ENCODE measurements at places on chromosomes 4 and X.

DNA sequence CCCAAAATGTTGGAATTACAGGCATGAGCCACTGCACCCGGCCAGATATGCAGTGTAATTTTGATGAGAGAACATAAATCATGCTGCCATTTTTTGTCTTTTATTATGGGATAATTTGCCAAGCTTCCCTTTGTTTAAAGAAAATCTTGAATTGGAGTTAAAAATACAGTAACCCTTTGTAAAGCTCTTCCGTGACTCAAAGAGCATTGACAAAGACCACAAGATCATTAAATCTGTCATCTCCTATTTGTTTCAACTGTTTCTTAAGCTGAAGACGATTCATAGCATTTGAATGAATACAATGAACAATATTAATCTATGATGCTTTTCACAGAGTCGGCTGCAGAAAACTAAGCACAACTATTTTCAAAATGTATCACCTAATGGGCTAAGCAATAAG, 132.6 kb downstream of the ANAPC4 start:
- no peak for DNase-seq

DNA sequence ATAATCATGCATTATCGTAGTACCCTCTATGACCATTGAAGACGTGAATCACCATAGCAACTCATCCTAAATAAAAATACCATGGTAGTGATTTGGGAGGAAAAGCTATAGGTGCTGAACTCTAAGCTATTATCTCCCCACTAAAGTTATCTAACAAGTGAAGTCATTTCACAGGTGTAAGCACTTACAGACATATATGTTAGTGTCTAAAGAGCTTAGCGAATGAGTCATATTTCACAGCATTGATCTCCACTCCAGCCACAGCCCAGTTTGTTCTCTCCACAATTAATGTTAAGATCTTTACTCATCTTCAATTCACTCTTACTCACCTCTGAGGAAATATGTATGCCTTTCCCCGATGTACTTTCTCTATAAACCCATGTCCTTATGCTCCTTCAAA, 57.0 kb downstream of the DCAF8L1 start:
- DNase-seq, result no peak

GRCh38 chrX:118736394-118737010, 9.1 kb downstream of the IL13RA1 start:
- no peak for DNase-seq

- no peak for DNase-seq
These were observed 31.8 kb downstream of the PRRG1 start for GRCh38 chrX:37380924-37381323.

- DNase-seq, result no peak
These were observed 26.5 kb upstream of the JADE1 start for GRCh38 chr4:128782875-128783614.

DNA sequence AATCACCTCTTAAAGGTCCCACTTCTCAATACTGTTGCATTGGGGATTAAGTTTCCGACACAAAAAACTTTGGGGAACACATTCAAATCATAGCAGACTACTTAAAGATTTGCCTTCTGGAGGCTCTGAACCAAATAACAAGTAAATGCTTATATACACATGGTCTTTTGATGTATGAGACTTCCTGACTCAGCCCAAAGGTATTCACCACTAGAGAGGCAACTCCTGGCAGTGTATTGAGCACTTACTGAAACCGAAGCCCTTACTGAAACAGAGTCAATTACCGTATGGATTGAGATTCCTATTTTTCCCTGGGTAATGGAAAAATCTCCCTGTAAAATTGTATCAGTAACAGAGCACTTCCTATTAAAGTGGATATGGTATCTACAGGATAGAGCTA, 45.4 kb downstream of the ZCCHC13 start:
- no peak for DNase-seq

GRCh38 chr4:109414938-109415337, 18.7 kb upstream of the SEC24B start:
- DNase-seq, result no peak

DNA sequence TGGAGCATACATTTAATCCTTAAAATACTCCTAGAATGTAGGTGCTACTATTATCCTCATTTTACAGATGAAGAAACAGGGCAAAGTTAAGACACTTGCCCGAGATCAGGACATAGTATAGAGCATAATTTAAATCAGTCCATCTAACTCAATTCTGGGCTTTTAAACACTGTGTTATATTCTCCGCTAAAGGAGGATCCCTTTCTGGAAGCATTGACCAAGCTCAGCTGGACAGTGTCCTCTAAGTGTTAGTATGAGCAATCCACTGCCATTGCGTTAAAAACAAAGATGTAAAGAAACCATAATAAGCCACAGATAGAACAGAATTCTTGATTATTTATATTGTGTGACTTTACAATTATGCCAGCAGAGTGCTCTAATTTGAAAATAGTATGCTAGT, 207.0 kb downstream of the ARHGAP24 start:
- DNase-seq, result no peak

- no peak for DNase-seq
These were observed 11.2 kb downstream of the GBA3 start for GRCh38 chr4:22703912-22704311.

- DNase-seq, result no peak
These were observed 20.6 kb downstream of the AP1AR start for GRCh38 chr4:112252234-112252633.

DNA sequence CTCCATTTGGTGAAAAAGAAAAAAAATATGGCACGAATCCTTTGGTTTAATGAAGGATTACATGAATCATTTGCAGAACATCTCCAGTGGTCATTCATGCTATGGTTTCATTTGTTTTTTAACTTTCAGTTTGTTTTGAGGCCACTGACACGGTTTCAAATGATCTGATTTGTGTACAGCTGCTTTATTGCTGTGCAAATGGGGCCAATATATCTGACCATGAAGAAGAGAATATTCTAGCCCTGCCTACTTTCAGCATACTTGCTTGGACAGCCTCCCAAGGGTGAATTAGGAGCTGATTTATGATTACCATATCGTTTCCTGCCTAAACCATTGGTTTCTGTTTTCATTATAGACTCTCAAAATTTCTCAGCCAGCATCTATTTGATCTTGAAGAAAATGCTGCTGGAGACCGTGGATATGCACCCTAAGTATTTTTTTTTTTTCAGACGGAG, 30.7 kb downstream of the SPARCL1 start:
- DNase-seq, result no peak

DNA sequence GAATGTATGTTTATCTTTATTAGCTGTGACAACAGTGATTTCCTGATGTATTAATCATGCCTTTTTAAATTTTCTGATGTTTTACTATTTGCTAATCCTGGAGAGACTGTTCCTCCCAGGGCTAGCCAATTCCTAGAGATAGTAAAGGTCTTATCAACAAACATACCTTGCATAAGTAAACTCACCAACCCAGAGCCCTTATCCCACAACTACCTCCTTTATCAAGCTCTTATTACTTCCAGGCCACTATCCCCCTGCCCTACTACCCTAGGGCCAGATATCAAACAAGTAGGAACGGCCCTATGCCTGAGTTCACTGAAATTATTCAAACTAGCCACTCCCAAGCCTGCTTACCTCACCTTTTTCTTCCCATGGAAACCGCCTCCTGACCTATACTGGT, 58.2 kb upstream of the NPNT start:
- DNase-seq, result no peak

DNA sequence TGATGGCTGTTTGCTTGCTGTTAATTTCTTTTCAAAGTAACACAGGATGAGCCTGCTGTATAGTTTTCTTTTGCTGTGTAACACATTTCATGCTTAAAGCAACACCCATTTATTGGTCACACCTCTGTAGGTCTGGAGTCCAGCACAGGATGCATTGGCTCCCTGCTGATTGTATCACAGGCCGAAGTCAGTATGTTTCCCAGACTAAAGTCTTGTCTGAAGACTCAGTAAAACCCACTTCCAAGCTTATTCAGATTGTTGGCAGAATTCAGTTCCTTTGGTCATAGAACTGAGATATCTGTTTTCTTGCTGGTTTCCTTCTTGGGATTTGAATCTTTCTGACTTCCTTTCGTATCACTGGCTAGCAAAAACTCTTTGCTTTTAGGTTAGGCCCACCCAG, 54.3 kb downstream of the LRP2BP start:
- no peak for DNase-seq

- DNase-seq, result no peak
These were observed 46.8 kb downstream of the VEGFC start for GRCh38 chr4:176745902-176746301.

DNA sequence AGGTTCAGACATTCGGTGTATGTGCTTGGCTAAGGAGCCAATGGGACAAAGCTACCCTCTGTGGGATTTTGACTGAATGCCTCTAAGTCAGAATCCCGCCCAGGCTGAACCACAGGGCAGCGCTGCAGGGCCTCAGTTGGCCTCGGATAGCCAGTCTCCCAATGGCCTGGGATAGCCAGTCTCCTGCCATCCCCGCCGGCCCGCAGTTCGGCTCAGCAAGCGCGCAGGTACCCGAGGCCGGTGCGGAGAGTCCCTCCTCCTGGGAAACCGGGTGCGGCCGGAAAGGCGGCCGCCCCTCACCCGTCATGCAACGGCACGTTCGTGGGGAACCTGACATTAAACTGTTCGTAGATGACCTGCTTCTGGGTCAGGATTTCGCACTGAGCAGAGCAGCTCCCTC, 16.1 kb downstream of the PPEF2 start:
- DNase-seq, result no peak

- no peak for DNase-seq
These were observed 73.3 kb downstream of the MANBA start for GRCh38 chr4:102687373-102687981.

- DNase-seq, result no peak
These were observed 78.5 kb upstream of the TAB3 start for GRCh38 chrX:30967516-30967915.

- DNase-seq, result no peak
These were observed 568.2 kb upstream of the AMOT start for GRCh38 chrX:113408843-113409242.

GRCh38 chr4:1169691-1170096, 2.7 kb downstream of the SPON2 start:
- DNase-seq, result no peak

DNA sequence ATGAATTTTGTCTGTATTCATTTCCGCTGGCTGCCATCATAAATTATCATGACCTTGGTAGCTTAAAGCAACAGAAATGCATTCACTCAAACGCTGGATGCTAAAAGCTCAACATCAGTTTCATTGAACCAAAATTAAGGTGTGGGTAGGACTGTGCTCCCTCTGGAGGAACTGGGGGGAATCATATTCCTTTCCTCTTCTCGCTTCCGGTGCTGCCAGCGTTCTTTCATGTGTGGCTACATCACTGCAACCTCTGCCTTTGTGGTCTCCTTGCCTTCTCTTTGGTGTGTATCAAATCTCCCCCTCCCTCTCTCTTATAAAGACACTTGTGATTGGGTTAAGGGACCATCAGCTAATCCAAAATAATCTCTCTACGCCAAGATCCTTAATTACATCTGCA, 39.5 kb downstream of the NEIL3 start:
- DNase-seq, result no peak

- DNase-seq, result no peak
These were observed 36.4 kb downstream of the SLIT2 start for GRCh38 chr4:20288047-20288650.

- no peak for DNase-seq
These were observed 4.2 kb downstream of the CPEB2 start for GRCh38 chr4:15006416-15007024.

DNA sequence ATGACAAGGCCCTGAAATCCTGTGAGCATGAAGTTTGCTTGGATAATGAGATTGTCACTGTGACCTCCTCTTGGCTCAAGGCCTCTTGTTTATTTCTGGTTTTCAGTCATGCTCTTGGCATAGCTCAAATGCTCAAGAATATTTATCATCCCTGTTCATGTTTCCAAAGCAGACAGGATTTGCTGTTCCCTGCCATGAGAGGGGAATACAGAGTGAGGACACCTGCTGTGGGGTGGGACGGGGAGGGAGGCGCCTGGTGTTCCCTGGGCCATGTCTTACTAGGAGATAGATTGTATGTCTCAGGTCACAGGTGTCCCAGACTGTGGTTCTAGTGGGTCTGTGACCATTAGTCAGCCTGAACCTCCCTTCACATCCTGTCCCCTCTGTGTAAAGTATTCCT, 34.9 kb upstream of the SH3RF1 start:
- no peak for DNase-seq

GRCh38 chr4:102842367-102842766, 15.0 kb upstream of the UBE2D3 start:
- no peak for DNase-seq

- no peak for DNase-seq
These were observed 28.6 kb downstream of the OR13H1 start for GRCh38 chrX:131572372-131573014.

GRCh38 chr4:167721617-167722486, 370.5 kb upstream of the ANXA10 start:
- no peak for DNase-seq

- DNase-seq, result no peak
These were observed 59.5 kb downstream of the ARHGAP10 start for GRCh38 chr4:147791341-147791740.

DNA sequence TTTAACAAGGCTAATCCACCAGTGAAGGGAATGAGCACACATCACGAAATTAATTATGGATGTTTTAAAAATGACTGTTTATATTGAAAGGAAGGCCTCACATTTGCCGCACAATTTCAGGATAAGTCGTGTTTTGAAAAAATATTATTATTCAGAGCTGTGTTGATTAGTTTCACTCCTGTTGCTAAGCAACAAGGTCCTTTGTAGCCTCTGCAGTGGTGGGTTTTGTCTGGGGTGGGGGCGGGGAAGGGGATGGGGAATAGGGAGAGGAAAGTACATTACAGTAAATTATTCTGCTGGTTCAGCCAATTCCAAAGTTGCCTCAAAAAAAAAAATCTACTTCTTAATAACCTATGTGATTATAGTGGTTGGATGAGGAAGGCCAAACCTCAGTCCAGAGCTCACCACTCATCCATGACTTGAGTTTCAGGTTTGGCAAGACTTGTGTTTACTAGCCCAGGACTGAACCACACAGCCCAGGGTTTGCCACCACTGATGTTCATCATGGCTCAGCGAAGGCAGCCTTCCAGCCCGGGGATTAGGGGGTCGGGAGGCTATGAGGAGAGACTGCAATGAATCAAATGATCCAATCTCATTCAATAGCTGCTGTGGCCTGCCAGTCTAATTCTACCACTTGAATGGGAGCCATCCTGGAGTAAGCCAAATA, 162.5 kb upstream of the ATP6AP2 start:
- no peak for DNase-seq

GRCh38 chr4:4315461-4316149, 25.6 kb downstream of the ZBTB49 start:
- DNase-seq, result no peak

DNA sequence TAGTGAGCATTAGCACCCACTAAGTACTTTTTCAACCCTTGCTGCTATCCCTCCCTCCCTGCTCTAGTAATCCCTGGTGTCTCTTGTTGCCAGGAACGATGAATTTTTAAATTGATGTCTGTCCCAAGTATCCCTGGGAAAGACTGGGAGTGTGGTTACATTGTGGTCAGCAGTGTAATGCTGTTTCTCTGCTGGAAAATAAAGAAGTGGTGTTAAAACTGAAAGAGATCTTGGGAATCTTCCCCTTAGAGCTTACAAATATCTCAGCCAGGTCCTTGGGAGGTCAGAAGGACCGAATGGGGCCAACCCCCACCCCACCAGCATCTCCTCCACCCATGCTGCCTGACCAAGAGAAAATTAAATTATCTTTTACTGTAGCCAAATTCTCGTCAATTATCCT, 174.5 kb upstream of the MXRA5 start:
- DNase-seq, result no peak

Data from stimulated activated CD4-positive, alpha-beta T cell treated with anti-CD3 and anti-CD28 coated beads, Interleukin-1b, Interleukin-23, amount 100 ng/mL, for 48 hours (primary cell).